ENCODE measurements at places on chromosomes 3 and 15.

GRCh38 chr3:134255404-134255803, 4.7 kb upstream of the RYK start:
- DNase-seq, result no peak

- DNase-seq, result no peak
These were observed 15.0 kb downstream of the ATR start for GRCh38 chr3:142563496-142563997.

DNA sequence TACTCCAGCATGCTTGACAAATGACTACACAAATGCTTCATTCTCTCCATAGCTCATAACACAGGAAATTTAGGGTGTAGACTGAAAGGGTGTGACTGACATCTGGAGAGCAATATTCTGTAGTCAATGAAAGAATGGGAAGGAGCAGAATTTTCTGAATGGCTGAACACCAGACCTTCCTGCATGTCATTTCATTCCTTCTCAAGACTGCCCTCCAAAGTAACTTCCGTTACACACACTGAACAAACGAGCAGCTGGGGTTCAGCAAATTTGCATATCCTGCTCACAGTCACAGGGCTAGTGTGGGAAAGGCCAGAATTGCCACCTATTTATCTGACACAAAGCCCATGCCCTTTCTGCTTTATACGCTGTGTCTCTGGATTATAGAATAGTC, 325.0 kb upstream of the CFAP20DC start:
- no peak for DNase-seq

GRCh38 chr3:62241279-62241678, 132.1 kb downstream of the FEZF2 start:
- DNase-seq, result no peak

DNA sequence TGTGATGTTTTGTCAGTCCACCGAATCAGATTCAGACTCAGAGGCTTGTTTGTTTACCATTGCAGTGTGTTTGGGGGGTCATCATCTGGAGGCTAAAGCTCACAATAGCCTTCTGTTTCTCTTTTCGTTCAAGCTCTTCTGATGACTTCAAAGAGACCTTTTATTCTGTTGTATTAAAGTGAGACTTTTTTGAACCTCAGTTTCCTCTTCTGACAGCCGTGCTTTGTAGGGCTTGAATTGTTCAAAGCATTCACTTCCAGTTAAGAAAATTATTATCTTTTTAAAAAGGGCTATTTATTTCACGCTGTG, 1.3 kb downstream of the PXK start:
- no peak for DNase-seq

DNA sequence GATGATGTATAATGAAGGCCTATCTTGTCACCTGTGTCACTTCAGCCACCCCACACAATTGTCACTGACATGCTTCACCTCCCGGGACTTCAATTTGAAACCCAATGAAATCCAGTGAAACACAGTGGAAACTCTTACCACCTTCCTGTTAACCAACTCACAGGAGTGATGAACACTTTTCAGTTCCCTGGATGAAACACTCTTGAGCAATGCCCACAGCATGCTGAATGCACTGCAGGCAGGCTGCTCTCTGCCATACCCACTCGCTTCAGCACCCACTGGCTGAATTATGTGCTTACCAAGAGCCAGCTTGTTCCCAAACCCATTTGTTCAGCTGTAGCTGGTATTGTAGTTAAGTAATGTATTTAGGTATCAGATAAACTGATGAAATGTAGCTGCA, 47.0 kb downstream of the MAP2K1 start:
- no peak for DNase-seq

DNA sequence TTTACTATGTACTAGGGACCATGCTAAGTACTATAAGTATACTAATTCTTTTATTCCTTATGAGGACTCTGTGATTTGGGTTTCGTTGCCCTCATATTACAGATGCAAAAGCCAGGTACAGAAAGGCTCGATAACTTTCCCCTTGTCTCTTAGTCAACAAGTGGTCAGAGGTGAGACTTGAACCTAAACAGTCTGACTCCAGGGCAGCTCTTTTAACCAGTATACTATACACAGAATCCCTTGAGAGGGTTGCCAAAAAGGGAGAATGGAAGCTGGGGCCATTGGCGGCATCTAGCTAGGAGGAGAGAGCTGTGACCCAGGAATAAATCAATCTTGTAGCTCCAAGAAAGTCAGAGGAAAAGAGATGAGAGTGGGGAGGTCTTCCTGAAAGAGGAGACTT, 92.4 kb downstream of the TOP2B start:
- no peak for DNase-seq

DNA sequence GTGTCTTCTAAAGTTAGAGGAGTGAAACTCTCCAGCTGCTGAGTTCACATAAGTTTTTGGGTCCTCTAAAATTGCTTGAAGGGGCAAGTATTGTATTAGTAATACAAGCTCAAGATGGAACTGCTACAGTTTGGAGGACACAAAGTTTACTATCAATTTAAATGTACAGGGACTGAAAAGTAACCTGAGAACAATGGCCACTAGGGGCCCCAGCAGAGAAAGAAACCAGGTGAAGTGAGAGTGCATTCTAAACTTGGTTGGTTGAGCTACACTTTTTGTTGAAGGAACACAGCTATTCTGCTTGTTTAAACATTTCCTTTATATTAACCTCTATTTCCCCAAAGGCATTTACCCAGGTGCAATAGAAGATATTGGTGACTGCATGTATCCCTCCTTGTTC, 755.5 kb downstream of the GBE1 start:
- no peak for DNase-seq

GRCh38 chr3:168472783-168473182, 377.1 kb upstream of the GOLIM4 start:
- DNase-seq, result no peak

DNA sequence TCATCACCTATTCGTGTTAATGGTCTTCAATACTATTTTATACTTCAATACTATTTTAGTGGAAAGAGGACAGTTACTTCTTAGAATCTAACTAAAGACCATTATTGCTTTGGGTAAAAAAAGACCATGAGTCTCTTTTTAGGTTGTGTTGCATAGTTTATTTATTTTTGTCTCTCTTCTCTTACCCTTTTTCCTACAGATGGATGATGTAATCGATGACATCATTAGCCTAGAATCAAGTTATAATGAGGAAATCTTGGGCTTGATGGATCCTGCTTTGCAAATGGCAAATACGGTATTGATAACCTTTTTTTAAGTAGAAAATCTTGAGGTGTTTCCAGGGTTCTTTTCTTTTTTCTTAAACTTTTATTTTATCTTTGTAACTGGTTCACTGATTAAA, 58.5 kb upstream of the SAMMSON start:
- no peak for DNase-seq

GRCh38 chr3:187689984-187690383, 12.4 kb downstream of the RTP2 start:
- DNase-seq, result peak; percentile 60

GRCh38 chr3:64601824-64602223, 86.0 kb downstream of the ADAMTS9 start:
- DNase-seq, result no peak

DNA sequence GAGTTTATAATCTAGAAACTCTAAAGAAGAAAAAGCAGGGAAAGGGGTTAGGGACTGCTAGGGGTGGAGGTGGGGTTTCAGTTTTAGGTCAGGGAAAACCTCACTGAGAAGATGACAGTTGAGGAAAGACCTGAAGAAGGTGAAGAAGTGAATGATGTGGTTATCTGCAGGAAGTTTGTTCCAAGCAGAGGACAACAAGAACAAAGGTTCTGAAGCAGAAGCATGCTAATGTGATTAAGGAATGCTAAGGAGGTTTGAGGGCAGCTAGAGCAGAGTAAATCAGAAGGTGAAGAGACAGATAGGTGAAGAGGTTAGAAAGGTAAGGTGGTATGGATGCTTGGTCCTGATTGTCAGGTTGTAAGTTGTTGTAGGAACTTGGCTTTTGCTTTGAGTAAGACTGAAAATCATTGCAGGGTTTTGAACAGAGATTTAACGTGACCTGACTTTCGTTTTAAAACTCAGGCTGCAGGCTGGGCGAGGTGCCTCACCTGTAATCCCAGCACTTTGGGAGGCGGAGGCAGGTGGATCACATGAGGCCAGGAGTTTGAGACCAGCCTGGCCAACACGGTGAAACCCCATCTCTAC, 8.6 kb downstream of the OXSR1 start:
- DNase-seq, result no peak

- DNase-seq, result no peak
These were observed 21.6 kb downstream of the BUB1B start for GRCh38 chr15:40182358-40183029.

- no peak for DNase-seq
These were observed 573.6 kb upstream of the GRM7 start for GRCh38 chr3:6287088-6287875.

DNA sequence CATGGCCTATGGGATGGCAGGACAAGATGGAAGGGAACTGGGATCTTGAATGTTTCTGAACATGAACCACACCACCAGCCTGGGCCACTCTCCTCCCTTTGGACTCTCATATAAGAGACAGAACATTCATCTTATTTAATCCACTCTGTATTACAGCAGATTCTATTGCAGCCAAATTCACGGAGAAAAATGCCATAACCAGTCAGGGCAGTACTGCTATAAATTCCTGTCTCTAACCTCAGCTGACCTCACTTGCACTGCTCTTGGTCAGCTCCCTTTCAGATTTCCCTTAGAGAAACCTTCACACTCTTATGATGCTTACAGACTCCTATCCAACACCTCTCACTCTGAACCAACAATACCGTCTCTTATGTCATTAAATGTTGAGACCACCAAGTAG, 101.4 kb downstream of the RYK start:
- DNase-seq, result peak; percentile 12

- DNase-seq, result peak; percentile 44
These were observed 29.9 kb downstream of the AP3S2 start for GRCh38 chr15:89863918-89864317.

DNA sequence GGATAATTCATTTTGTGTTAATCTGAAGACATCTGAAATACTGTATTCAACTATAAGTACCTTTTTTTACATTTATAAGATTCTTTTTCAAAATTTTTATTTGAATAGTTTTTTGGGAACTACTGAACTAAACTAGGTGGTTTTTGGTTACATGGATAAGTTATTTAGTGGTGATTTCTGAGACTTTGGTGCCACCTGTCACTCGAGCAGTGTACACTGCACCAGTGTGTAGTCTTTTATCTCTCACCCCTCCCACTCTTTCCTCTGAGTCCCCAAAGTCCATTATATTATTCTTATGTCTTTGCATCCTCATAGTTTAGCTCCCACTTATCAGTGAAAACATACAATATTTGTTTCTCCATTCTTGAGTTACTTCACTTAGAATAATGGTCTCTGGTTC, 57.6 kb downstream of the CD86 start:
- no peak for DNase-seq

GRCh38 chr3:77411334-77411733, 371.4 kb downstream of the ROBO2 start:
- DNase-seq, result no peak

- DNase-seq, result peak; percentile 77
These were observed 252.7 kb downstream of the ROBO1 start for GRCh38 chr3:79515072-79515471.

- DNase-seq, result peak; percentile 92
These were observed 75.1 kb downstream of the VGLL4 start for GRCh38 chr3:11568503-11569155.

GRCh38 chr3:142888481-142889211, at the start of gene PCOLCE2:
TSS of gene PCOLCE2 (minus strand) at chr3:142889083. CDS start at chr3:142888896, 187 bp downstream.
- DNase-seq, result peak; percentile 28

DNA sequence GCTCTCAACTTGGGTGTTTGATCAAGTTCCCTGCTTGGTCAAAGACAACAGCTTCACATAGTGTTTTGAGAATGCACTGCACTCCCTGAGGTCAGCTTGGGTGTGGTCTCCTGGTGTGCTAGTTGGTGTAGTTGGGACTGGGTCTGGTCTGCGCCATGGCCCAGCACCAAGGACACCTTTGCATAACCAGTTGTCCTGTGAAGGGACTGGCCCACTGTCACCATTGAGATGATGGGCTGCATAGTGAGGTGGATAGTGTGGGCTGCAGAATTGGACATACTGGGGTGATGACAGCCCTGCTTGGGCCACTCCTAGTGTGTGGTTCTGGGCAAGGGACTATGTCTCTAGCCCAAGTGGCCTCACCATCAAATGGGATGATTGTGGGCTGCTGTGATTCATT, 9.5 kb downstream of the RPSA start:
- DNase-seq, result no peak

GRCh38 chr3:82736696-82737277, 975.3 kb upstream of the GBE1 start:
- no peak for DNase-seq

DNA sequence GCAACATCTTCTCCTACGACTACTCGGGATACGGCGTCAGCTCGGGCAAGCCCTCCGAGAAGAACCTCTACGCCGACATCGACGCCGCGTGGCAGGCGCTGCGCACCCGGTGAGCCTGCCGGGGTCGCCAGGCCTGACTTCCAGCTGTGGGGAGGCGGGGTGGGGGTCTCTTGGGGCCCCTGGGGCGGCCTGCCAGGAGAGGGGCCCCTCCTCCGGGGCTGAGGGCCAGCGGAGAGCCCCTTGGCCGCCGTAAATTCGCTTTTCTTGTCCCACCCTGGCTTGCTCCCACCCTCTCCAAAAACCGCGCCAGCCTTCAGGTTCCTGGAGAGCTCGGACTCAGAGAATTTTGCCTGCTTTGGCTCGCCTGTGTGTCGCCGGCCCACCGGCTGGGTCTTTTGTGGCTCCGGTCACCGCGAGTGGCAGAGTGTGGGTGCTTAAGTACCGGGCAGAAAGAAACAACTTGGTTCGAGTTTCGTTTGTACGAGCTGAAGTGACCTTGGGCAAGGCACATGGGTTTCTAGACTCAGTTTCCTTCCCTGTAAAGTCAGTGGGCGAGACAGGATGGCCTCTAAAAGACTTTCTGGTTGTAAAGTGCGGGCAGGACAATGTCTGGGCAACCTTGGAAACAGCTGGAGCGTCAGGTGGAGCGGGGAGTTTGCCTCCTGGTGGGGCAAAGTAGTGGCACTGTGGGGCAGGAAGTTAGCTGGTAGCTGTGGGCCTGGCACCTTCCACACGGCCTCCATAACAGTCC, 976 bp downstream of the ABHD17C start:
- peak; percentile 29 for DNase-seq

- no peak for DNase-seq
These were observed 95.2 kb upstream of the C3orf80 start for GRCh38 chr3:160130071-160130470.

- DNase-seq, result peak; percentile 20
These were observed 736 bp downstream of the IREB2 start for GRCh38 chr15:78438619-78439285.

DNA sequence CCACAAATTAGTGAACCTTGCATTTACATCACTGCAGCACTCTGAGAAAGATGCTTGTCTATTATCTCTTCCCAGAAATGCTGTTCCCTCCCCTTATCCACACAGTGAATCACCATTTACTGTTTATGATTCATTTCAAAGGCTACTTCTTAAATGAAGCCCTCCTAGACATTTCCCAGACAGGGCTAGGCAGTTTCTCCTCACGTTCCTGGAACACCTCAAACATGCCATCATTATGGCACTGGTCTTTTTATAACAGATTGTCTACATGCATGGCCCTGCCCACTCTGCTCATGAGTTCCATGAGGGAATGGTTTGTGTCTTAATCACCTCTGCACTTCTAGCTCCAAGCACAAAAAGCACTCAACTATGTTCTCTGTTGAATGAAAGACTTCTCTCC, 32.2 kb upstream of the TM2D3 start:
- peak; percentile 79 for DNase-seq

- DNase-seq, result peak; percentile 19
These were observed 144.0 kb upstream of the PTPRG start for GRCh38 chr3:61417352-61417751.

Measured in fibroblast of the aortic adventitia (primary cell).